ENCODE measurements at places on chromosomes 3 and 15. TPM values are rescaled to one million over a fixed set of nuclear protein-coding genes. Genes with fewer than 3 reads are reported as not detected.

DNA sequence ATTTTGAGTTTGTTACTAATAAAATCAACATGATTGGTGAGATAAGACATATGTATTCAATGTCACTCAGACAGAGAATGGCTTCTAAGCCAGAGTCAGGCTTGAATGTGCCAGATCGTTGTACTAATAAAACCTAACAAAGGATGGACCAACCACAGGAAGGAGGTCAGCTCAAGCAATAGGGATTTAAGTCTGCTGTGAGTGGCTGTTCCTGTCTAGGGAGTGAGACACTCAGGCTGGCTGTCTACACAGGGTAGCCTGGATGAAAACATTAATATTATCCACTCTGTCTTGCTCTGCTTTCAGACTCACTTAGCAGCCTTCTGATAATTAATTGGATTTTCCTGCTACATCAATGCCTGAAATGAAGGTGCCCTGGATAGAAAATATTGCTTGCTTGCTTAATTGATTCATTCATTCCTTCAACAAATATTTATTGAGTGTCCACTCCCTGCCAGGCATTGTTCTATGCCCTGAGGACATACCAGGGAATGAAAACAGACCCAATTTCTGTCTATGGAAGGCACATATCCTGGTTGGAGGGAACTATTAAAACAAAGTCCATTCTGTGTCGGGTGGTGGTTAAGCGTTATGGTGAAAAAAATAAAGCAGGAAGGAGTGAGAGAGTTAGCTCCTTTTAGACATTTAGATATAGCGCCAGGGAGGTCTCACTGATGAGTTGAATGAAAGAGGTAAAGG lies 239.4 kb downstream of the CHST2 start:
- no peak for DNase-seq

DNA sequence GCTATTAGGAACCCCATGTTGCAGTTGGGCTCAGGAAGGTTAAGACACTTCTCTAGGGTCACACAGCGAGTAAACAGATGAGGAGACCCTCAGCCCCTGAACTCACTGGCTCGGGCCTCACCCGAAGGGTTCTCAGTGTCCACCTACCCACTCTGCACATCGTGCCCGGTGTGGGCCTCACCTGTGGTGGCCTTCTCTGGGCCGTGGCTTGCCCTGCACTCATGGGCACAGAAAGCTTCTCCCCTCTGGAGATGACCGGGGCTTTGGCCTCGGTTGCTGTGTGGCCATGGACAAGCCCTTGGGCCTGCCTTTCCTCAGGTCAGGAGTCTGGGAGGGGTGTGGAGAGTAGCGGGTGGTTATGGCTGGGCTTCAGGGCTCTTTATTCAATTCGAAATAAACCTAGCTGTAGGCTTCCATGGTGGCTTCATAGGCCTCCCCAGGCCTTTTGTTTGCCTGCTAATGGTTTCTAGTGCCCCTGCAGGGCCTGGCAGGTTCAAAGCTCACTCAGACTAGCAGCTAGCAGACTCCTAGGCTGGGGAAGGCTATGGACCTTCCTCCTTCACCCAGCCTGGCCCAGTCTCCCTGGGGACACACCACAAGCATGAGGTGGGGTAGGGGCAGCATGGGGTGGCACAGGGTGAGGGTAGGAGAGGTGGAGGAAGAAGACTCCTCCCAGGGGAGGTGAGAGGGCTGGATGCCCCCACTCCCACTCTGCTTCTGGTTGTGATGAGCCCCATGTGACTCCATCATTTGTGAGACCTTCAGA lies 103.1 kb downstream of the LINGO1 start:
- DNase-seq = no peak

DNA sequence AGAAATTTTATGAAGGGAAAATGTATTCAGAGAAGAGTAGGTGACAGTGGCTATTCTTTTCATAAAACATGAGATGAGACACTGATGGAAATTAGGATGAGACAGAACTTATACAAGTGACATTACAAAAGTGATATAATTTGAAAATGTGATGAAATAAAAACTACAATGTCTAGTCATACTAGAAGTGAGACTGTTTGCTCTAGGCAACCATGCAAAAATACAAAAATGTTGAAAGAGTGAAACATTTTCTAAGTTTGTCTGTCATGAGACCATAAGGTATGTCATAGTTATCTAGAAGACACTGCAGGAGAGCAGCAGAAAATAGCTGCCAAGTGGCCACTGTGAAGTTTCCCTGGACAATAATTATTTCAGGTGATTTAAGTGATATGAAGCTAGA lies 459.5 kb downstream of the DIPK2A start:
- DNase-seq = no peak

ENTPD3 gene
- total RNA-seq = 0.24 TPM

RASL12 gene
- total RNA-seq = not detected

GRCh38 chr3:14842277-14842676 lies 23.5 kb downstream of the FGD5 start:
- DNase-seq = no peak

DNA sequence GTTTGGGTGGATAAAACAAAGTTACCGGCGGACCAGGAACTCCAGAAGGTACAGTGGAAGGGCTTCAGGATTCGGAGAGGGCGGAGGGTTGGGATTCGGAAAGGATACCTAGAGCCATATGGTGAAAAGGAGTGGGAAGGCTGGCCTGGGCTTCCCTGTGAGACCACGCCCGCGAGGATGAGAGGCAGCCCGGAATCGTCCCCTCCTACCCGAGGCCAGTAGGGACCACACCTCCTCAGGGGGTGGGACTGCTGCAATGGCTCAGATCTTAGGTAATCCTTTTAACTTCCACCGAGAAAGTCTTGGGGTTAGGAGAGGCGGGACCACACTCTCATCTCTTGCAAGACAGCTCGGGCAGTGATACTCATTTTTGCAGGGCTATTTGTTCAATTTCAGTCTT lies 511.3 kb downstream of the OCA2 start:
- no peak for DNase-seq

DNA sequence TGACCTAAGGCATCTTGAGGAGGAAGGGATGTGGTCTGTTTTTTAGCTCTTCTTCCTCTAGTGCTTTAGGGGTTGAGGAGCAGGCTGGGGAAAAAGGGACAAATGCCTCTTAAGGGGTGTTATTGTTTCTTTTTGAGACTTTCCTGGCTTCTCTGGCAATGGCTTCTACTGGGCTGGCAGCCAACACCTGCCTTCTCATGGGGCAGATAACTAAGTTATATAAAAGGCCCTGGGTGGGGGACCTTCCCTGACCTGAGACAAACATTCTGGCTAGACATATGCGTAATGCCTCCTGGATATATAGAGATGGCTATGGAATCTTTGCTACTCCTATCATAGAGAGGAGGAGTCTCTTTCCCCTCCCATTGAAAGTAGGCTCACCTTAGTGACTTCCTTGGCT lies 179.2 kb upstream of the PROK2 start:
- DNase-seq = no peak

- no peak for DNase-seq
Measured at GRCh38 chr3:137222736-137223225, 265.0 kb downstream of the IL20RB start.

GRCh38 chr3:41477399-41478014 lies 278.2 kb downstream of the CTNNB1 start:
- DNase-seq = no peak

ARHGEF3 gene
- total RNA-seq = 13.4 TPM

DNA sequence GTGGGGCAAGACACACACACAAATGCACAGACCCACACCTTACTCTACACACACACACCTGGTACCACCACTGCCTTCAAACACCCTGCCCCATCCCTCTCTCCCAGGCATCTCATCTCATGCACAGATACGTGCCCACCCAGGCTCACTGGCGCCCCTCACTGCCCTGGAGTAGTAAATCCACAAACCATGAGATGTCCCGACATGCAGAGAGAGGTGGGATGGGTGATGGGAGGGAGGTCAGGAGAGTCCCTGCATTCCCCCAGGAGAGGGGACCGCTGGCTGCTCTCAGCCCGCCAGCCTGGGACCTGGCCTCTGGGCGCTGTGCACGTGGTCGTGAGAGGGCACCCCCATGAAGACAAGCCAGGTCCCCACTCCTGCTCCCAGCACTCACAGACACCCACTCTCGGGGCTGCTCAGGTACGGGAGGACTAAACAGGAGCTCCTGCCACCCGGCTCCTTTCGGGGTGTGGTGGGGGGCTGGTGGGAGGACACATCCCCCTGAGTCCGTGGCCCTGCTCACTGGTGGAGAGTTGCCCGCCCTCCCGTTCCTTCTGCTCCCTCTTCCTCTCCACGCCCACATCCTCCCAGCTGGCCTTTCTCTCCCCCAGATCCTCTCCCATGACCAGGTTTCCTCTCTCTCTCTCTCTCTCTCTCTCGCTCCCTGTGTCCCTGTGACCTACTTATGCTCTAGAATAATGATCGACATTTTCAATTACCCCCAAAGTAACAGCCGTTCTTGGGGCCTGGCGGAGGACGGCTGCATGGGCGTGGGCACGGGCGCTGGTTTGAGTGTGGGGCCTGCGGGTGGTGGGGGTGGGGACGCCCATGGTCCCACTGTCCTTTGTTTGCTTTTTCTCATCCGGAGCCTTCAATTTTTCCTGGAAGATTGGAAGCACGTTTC lies 18.9 kb upstream of the CSPG4 start:
- DNase-seq = no peak

RPL39L gene
- 14.7 TPM for total RNA-seq

DNA sequence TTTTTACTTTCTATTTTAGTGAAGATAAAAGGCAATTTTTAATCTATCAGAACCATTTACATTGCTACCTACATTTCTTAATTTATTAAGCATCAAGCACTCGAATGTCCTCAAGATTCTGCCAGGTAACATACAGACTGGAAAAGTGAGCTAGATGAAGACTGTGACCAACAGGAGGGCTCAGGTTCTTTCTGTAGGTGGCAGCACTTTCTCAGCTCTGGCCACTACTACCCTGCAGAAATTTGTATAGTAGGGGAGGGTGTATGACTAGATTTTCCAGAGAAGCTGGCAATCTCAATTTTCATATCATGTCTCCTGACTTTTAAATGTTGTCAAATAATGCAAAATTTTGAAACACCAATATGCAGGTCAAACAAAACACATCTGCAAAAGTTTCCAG lies 165.0 kb upstream of the SUCLG2 start:
- DNase-seq = no peak

KIF23 gene
- 9.2 TPM for total RNA-seq

GRCh38 chr3:128767094-128767750 lies 41.2 kb downstream of the RAB7A start:
- DNase-seq = no peak

GRCh38 chr15:70079888-70080287 lies 17.8 kb downstream of the TLE3 start:
- DNase-seq = no peak

NEK4 gene
- total RNA-seq = 13.7 TPM

DNA sequence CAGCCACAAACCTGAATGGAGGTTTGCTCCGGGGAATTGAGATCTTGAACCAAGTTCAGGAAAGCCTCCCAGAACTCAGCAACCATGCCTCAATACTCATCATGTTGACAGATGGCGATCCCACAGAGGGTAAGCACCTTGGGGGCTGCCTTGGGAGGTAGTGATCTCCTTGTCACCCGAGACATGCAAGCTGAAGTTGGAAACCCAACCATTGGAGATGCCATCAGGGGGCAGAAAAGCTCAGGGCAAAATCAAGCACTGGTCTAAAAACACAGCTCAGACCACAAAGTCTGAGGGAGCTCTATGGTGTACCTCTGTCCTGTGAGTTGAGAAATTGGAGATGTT lies 5.8 kb downstream of the ITIH1 start:
- DNase-seq = no peak

GRCh38 chr3:9036404-9037131 lies 73.3 kb upstream of the RAD18 start:
- DNase-seq = no peak

NPAP1 gene
- total RNA-seq = not detected

DNA sequence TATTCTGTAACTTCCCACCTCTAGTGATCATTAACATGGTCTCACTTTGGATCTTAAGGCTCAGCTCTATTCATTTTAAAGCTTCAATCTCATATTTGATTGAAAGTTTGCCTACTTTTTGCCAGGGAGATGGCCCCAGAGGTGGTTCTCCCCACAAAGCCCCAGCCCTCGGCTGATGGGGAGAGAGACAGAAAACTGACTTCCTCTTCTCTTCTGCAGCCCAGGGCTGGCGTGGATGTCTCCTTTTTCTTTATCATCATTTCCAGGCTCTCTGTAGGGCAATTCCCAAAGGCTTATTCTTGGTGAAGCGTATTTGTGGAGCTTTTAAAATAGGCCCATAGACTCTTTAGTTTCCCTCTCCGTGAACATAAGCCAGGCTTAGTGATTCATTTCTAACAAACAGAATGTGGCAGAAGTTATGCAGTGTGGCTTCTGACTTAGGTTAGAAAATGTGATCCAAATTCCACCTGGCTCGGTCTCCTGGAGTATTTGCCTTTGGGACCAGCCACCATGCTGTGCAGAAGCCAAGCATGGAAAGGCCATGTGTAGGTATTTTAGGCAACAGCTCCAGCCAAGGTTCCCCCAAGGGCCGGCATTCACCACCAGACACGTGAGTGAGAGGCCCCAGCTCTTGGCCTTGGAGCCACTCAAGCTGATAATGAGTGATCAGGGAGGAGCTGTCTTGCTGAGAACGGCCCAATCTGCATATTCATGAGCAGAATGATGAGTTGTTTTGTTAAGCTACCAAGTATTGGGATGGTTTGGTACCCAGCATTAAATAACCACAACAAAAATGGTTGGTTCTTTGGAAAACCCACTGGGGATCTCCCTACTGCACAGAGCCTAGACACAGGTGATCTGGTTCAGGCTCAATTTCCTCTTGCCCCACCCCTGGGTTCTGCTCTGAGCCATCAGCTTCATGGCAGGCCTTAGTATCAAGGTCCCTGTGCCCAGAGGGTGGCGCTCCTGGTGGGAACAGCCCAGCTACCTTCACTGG lies 353.2 kb upstream of the PROK2 start:
- DNase-seq = no peak

DNA sequence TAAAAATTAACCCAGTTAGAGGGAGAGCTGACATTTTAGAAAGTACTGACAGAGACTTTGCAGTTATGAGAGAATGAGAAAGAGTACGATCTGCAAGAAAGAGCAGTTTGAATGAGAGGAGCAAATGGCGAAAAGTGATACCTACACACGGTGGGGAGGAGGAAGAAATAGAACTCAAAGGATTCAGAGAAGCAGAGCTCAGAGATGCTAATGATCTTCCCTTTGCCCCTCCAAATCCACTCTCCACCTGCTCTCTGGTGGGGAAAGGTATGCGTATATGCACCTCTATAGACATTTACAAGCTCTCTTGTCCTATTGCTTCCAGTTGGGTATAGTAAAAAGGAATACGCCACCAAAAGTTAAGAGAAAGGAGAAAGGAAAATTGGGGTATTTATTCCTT lies 123.3 kb upstream of the TTC14 start:
- DNase-seq = no peak

RAB6B gene
- total RNA-seq = 3.8 TPM

DNA sequence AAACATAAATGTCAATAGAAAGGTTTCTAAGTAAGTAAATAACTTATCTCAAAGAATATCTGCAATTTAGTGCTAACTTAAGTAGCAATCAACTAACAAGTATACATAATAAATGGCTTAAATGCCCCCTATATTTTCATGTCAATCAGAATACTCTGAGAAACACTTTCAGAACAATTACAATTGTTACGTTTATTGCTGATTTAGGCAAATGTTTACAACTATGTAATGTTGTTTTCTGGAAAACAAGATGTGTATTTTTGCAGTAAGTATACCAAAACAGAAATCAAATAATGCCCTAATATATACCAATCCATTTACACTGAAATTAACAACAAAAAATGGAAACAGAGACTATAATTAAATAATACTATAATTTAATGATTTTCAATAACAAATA lies 13.2 kb downstream of the TUBGCP5 start:
- DNase-seq = no peak

All from glomerular endothelial cell (primary cell).